Stimulated activated CD8-positive, alpha-beta memory T cell treated with anti-CD3 and anti-CD28 coated beads, Interleukin-4, amount 100 ng/mL, for 1 hour (primary cell): ENCODE measurements at places on chromosomes 13 and 19.
A peak's percentile ranks its signal among the peaks of the same experiment; 100 is the strongest.

DNA sequence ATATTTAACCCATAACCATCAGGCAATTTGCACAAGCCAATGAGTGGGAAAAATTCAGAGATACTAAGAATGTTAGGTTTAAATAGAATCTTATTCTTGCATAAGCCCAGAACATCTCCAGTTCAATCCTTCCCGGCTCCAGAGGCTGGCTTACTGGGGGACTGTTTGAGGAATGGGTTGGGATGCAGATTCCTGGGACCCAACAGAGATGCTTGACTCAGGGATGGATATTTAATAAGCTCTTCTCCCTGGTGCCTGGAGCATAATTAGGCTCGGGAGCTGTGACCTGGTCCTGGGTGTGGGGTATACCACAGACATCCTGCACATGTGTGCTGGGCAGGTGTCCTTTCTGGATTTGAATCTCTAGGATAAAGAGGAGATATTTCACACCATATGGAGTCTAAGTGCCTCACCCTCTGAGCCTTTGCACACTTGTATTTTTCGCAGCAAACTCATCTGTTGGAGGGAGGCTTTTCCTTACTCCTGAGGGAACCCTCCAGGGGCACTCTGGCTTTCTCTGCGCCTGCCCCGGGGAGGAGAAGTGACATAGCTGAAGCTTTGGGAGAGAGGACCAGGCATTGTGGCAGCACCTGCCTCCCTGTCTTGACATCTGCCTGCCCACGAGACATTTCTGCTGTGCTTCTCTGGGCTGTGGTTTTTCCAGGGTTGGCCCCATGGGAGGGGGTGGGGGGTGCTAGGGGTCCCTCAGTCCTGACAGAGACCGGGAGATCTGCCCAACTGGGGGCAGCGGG lies 36.1 kb upstream of the ANKRD10 start:
- DNase-seq = no peak

- no peak for DNase-seq
Observed at GRCh38 chr13:80399340-80400163, 58.6 kb upstream of the SPRY2 start.

DNA sequence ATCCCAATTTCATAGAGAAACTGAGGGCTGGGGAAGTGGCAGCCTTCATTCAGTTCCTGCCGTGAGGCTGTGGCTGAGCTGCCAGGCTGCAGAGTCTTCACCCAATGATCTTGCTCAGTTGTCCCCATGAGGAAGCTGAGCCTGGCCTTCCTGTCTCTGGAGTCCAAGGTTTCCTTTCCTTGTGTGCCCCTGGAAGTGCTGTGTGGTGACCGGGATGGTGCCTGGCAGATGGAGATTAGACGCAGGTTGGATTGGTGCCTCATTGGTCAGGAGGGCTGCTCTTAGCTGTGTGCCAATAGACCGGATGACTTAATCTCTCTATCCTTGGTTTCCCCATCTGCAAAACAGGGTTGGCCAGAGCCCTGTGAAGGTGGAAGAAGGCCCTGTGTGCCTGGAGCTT lies 24.6 kb downstream of the DNM2 start:
- DNase-seq = no peak

GRCh38 chr19:4567584-4568071 lies 8.1 kb upstream of the SEMA6B start:
- peak; percentile 29 for DNase-seq

DNA sequence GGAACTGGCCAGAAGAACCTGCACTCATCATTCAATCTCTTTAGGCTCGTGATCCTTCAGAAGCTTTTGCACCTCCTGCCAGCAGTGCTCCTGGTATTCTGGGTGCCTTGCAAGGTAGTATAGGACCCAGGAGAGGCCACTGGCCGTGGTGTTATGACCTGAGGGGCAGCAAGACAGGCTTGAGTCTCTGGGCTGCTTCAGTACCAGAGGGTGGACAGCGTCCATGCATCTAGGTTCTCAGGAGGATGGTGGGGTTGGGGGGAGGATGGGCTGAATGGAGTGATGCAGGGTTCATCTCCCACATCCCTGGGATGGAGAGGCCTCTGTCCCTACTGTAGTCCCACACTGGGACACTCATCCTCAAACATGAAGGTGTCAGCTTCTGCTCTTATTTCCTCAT lies 41.1 kb downstream of the OR10H4 start:
- DNase-seq = no peak

GRCh38 chr13:103517066-103517767 lies 451.0 kb upstream of the SLC10A2 start:
- no peak for DNase-seq

DNA sequence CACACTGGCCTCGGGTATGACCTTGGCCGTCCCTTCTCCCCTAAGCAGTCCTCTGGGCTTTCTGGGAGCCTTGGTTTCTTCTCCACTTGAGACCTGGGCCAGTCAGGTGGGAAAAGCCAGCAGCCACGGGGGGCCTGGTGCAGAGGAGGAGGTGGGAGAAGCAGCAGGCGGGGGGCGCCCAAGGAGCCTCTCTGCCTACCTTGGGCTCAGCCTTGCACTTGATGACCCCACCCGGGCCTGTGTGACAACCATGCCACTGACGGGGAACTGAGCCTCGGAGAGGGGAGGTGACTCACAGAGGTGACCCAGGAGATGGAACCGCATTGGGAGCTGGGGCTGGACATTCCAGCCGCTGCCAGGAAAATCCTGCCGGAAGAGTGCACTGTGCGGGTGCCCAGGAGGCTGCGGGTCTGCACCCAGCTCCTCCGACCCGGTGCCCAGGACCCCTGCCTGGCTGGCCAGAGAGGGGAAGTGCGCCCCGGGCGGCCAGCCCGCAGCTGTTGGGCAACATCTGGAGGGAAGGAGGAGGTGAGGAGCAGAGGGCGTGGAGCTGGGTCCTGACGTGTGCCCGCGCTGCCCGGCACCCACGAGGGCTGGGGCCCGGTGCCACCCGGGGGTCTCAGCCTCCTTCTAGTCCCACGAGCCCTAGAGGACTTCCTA lies 23.4 kb upstream of the SLC7A10 start:
- no peak for DNase-seq

DNA sequence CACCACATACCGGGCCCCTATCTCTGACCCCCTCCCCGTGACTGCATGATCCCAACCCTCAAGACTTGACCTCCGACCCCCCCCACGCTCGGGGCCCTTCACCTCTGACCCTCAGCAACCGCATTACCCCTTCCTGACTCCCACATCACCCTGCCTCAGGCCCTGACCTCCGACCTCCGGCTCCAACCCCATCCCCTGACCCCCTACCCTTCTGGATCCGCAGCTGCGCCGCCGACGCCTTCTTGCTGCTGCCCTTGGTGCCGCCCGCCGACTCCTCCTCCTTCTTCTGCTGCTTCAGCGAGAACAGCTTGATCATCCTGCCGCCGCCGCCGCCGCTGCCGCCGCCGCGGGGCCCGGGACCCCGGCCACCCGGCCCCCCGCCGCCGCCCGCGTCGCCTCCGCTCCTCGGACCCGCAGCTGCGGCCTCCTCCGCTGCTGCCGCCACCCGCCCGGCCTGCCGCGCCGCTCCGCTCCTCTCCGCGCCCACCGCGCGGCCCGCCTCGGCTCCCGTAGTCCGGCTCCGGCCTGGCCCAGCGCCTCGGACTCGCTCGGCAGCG lies at the start of gene UBE2M:
Gene UBE2M (minus strand): TSS at position 546 of the 557 bp plus-strand sequence. CDS start 230 bp downstream, at position 316.
- DNase-seq = no peak

DNA sequence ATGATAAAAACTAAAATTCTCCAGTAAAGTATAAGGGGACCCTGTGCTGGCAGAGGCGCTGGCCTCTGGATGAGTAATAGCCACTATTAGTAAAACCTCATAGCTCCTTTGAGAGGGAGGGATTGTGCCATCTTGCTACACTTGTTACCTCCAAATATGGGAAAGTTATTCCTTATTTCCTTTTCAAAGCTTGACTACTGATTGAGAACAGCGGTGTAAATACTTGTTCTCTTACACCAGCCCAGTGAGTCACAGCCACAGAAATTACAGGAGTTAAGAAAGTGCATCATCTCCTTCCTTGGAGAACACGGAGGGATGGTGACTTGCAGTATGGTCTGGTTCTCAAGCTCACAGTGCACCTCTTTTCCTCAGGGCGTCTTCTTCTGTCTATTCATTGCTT lies 379.0 kb downstream of the EFNB2 start:
- DNase-seq = no peak

- DNase-seq = no peak
Observed at GRCh38 chr13:78187781-78188180, 269.1 kb upstream of the EDNRB start.

- DNase-seq = no peak
Observed at GRCh38 chr13:46121033-46121432, 16.2 kb upstream of the CPB2 start.

GRCh38 chr19:8352134-8352827 lies 9.2 kb upstream of the KANK3 start:
- no peak for DNase-seq

DNA sequence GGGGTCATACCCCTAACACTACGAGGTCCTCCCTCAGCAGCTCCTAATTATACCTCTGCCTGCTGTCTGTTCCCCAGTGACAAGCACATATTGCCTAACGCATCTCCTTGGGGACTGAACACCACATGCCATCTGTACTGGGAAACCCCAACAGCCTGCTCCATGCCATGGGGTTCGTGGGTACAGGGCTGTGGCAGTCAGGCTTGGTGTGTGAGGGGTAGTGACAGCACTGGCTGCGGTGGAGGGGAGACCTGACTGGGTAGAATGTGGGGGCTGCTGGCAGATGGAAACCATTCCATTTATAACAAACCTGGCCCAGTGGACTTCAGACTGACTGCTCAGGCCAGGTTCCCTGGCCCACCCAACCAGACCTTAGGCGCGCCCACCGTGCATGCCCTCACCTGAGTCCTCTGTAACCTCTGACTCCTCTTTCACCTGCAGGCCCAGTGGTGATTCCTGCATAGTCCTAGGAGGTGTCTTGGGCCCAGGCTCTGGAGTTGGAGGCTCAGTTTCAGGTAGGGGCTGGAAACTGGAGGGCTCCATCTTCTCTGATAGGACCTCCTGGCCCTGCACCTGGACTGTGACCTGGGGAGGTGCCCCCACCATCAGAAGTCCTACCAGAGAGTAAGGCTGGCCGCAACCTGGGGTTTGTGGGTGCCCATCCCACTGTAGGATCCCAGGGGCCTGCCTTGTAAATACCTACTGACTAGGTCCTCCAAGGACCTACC lies 3.0 kb downstream of the MZF1 start:
- DNase-seq = no peak

DNA sequence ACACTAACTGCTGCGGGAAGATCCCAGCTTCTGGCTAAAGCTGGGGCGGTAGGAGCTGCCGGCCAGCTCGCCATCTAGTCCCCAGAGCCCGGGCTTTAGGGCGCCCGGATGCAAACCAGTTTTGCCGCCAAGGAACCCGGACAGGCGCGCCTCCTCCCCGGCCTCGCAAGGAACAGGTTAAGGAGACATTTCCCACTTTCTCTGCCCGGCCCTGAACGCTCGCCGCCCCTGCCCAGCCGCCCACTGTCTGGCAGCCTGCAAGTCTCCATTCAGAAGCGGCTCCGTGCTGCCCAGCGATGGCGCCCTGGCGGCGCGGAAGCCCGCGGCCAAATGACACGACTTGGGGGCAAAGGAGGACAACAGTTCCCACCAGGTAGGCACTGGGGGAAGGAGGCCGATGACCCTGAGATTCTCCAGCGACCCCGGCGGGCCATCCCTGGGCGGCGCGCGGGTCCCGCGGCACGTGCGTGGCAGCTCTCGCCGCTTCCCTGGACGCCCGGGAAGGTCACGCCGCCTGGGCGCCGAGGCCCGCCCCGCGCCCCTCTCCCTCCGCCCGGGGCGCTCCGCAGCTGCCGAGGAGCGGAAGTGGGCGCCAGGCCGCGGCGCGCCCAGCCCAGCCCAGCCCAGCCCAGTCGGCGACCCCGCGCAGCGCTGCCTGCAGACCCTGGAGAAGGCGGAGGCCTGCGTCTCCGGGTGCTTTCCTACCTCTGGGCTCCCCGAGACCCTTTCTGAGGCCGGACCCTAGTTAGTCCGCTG lies 42.2 kb upstream of the HNRNPA1L2 start:
- DNase-seq = no peak

- no peak for DNase-seq
Observed at GRCh38 chr13:40518481-40518882, 148.0 kb downstream of the FOXO1 start.

DNA sequence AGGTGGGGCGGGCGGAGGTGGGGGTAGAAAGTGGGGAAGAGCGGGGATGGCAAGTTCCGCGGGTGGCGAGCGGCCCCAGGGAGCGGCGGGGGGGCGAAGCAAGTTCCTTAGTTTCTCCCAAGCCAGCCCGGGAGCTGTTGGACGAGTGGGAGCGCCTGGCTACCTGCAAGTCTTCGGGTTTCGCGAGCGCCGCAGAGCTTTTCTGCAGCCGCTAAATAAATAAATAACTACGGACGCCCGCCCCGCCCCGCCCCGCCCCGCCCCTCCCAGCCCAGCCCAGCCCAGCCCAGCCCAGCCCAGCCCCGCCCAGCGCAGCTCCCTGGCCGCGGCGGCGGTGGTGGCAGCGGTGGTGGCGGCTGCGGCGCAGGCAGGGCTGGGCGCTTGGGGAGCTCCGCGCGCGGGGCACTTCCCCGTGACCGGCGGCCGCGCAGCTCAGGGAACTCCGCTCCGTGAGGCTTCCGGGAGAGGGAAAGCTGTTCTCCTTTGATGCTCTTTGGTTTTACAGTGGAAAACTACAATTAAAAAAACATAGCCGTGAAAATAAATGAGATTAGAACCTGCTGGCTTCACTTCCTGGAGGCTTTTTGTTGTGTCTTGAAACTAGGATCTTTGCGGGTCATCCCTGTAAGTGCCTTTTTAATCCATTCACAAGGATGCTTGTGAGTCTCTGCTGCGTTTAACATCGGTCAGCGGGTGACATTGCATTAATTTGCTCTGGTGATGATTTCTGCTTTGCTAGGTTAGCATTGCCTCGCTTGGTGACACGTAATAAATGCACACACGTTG lies at the start of gene UBE2L5:
Gene UBE2L5 (plus strand): TSS at position 440 of the 786 bp plus-strand sequence. CDS start 5,498 bp downstream, outside the sequence.
- peak; percentile 34 for DNase-seq

GRCh38 chr19:795073-795611 lies 2.1 kb upstream of the PTBP1 start:
- no peak for DNase-seq
